Stimulated activated CD4-positive, alpha-beta T cell treated with anti-CD3 and anti-CD28 coated beads, Interleukin-15, amount 100 ng/mL, for 1 hour (primary cell): ENCODE measurements at places on chromosomes 5 and 9.

DNA sequence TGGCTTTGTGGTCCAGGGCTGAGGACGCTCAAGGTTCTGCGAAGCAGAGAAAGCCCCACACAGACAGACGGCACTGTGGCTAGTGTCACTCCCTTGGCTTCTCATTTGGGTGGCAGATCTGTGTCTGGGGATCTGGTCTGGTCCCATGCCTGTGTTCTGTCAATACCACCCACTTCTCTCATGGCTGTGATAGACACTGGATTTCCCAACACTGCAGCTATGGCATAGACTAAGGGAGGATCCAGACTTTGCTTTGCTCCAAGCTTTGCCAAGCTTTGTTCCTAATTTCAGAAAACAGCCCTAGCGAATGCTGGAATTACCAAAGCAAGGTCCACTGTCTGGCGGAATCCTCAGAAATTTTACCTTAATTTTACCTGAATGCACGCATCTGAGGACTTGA is 62.1 kb downstream of the GADD45G start:
- no peak for DNase-seq

DNA sequence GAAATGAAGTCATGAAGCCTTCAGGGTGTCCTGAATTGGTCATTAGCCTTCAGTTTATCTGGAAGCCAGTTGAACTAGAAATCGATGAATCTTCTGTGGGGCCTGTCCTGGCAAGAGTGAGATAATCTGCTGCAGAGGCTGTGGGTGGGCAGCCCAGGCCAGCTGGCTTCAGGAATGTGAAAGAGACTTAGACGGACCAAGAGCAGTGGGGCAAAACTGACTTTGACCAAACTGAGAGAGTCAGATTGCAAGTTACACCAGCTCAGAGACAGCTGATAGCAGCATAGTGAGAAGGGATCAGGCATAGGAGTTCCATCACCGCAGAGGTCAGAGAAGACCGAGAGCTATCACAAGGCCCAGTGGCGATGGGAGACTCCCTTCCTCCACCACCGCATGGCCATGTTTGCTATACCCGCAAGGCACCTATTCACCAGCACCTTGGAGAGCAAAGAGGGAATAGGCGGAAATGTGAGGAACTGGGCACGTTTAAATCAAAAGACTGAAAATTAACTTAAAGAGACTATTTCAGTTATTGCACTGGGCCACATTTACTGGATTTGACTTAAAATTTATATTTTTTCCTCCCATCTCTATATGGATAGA is 50.0 kb upstream of the GLIS3 start:
- DNase-seq, result no peak

GRCh38 chr5:6576861-6577501 is 55.9 kb downstream of the NSUN2 start:
- no peak for DNase-seq

DNA sequence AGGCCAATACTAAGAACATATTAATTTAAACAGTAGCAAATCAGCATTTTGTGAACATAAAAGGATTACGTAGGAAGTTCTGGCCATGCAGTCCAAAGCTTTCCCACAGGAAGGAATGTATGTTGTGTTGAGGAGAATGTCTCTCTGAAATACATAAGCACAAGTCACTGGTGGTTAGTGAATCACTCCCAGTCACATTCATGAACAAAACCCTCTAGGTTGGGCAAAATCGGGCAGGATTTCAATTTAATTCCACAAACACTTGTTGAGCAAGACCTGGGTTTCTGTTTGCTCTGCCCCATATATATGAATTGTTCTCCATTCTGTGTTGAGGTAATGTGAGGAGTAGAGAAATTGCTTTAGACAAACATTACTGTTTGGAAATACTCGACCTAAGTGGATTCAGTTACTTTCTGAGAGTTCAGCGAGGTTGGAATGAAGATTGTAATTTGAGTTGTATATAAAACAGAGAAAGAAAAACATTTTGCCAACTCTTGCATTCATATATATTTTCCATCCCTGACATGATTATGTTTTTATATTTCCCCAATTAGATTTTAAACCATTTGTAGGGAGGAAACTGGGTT is 127.6 kb upstream of the RPS23 start:
- DNase-seq, result no peak

- no peak for DNase-seq
Measured at GRCh38 chr9:37617161-37617560, 24.8 kb upstream of the TOMM5 start.

DNA sequence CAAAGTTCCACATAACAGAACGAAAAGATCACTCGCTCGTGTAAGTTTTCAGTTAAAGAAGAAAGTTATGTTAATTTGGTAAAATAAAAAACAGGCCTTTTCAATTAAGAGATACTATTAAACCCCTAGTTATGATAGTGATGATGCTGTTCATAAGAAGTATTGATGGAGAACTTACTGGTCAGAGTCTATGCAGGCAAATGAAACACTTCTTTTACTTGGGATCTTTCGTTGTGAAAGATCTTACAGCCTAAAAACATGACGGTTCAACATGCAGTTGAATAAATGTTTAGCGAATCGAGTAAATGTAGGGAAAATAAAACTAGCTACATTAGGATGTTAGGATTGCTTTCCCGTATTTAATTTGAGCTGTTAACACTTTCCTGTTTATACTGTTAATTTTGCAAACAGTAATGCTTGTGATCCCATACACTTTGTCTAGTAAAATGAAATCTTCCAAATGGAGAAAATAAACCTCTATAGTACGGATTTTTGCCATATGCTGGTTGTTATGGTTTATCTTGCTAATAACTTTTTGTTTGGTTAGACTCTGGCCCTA is 2.0 kb downstream of the RHOBTB3 start:
- no peak for DNase-seq

- no peak for DNase-seq
Measured at GRCh38 chr5:65086234-65086890, 317.6 kb downstream of the CWC27 start.

GRCh38 chr9:119429302-119429701 is 60.1 kb upstream of the BRINP1 start:
- DNase-seq, result no peak

DNA sequence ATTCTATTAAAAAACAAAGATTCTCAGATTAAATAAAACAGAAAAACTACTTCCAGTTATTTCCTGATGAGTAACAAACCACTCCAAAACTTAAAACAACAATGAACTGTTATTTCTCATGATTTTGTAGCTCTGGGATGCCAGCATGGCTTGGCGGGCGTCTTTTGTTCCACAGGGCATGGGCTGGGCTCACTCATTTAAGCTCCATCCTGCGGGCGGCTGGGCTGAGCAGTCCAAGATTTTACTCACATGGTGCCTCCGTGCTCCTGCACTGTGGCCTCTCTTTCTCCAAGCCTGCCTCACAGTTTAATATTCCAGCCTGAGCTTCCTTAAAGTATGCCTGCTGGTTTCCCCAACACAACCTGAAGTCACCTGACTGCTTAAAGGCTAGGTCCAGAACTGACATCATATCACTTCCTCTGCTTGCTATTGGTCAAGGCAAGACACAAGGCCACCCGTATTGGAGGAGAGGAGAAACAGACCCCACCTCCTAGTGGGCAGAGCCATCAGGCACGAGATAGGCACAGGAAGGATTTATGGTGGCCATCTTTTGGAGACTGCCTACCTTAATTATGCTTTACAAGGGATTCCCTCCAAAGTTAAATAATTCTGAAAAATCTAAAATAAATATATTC is 41.6 kb upstream of the ZBTB43 start:
- DNase-seq, result no peak

DNA sequence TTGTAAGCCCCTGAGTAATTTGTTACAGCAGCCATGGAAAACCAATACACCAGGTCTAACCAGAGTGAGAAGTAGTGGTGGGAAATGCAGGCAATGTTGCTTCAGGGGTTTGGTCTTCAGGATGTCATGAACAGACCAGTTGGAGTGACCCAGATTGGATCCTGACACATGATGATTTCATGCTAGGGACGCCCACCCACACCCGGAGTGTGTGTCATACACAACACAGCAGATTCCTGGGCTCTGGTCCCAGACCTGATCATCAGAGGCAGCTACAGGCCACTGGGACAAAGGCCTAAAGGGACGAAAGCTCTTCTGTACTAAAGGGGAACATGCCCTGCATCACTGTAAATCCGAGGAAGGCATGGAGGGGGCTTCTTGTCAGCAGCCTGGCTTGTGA is 194.2 kb downstream of the NSG2 start:
- DNase-seq, result no peak

DNA sequence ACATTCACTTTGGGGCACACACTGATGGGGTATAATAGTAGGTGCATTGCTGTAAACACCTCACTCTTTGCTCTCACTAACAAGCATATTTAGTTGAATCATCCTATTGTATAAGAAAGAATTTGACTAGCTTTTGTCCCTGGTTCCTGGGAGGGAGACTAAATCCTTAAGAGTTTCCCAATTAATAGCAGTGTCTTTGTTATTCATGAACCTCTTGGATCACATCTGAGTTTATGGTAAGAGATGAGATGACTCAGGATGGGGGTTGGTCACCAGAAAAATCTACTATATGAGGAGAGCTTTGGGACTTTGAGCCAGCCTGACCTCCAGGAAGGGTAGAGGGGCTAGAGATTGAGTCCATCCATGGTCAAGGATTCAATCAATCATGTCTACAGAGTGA is 56.8 kb downstream of the PUM3 start:
- no peak for DNase-seq

DNA sequence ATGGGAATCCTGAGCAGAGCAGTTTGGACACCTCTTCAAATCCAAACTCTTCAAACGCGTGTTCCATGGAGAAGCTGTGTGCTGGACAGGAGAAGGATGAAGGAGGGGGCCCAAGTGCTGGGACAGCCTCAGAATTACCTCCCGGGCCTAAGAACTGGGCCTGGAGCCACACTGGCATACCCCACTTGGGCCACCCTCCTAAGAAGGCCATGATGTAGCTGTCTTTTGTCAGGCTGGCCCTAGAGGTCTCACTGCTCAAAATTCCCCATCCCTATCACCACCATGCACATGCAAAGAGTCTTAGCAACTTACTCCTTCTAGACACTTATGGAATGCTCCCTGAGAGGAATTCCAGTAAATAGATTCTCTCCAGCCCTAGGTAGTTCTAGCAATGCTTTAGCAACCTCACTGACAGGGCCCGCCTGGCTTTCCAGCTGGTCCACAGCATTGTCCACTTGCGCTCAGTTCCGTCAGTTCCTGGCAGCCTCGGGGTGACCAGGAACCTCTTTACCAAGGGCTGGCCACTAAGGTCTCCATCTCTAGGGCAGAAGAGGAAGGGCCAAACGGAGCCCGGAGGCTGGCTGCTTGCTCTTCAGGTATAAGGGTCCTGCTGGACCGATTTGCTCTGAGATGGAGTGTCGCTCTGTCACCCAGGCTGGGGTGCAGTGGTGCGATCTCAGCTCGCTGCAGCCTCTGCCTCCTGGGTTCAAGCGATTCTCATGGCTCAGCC is 75.3 kb downstream of the RGS3 start:
- no peak for DNase-seq

DNA sequence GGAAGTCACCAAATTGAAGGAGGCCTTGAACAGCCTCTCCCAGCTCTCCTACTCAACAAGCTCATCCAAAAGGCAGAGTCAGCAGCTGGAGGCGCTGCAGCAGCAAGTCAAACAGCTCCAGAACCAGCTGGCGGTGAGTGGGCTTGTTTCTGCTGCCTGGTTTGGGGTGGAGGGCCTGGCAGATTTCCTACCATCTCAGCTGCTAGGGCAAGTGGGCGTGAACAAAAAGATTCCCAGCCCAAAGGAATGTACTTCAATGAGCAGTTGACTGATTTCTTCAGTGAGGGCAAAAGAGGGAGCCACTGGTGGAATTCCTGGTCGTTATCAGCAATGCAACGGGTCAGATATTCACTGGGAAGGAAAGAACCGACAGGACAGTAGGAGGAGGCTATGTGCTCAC is 12.6 kb upstream of the TTC23L start:
- no peak for DNase-seq

DNA sequence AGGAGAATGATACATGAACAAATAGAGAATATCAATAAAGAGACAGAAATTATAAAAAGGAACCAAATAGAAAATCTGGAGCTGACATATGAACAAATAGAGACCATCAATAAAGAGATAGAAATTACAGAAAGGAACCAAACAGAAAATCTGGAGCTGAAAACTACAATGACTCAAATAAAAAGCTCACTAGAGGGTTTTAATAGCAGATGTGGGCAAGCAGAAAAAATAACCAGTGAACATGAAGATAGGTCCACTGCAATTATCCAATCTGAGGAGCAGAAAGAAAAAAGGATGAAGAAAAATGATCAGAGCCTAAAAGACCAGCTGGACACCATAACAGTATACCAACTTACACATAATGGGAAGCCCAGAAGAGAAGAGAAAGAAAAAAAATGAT is 353.7 kb downstream of the ARL15 start:
- no peak for DNase-seq

DNA sequence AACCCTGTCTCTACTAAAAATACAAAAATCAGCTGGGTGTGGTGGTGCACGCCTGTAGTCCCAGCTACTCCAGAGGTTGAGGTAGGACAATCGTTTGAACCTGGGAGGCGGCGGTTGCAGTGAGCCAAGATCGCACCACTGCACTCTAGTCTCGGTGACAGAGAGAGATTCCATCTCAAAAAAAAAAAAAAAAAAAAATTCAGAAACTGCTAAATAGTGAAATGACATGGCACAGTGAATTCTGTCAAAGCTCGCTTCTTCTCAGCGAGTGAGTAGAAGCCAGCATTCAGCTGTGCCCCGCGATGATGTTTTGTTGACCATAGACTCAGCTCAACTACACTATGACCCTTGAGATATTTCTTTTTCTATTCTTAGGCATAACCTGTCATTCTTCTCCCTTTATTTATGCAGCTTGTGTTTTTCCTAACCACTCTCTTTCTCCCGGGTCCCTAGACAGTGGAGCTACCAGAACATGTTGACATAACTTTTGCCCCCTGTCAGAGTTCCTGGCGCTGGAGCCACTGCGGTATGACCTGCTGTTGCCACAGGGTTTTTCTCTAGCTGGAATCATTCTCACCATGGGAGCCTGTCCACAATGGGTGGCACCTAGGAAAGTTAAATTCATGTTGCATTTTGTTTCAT is 13.5 kb upstream of the IQGAP2 start:
- no peak for DNase-seq

DNA sequence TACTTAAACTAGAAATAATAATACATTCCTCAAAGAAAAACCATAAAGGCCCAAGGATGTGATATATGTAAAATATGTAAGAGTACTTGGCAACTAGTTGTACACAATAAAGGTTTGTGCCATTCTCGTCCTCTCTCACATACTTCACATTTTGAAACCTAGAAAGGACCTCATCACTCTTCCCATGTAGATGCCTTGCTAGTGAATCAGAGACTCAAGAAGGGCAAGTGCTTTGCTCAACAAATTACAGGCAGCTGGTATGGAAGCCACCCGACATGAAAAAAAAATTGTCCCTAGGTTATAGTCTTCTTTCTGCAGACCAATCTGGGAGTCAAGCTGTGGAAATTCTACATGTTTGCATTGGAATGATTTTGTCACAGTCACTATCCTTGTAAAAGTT is 31.7 kb downstream of the ADRB2 start:
- no peak for DNase-seq

GRCh38 chr9:14314424-14314928 is 535 bp upstream of the NFIB start:
- DNase-seq, result no peak

GRCh38 chr9:107805201-107805600 is 315.6 kb upstream of the KLF4 start:
- no peak for DNase-seq

- no peak for DNase-seq
Measured at GRCh38 chr5:127588368-127588767, 60.5 kb upstream of the CTXN3 start.
